Stimulated activated CD8-positive, alpha-beta memory T cell treated with anti-CD3 and anti-CD28 coated beads, Interleukin-7, amount 100 ng/mL, for 48 hours (primary cell): ENCODE measurements at places on chromosomes 11 and 22.

GRCh38 chr22:29002603-29003002, 59.0 kb downstream of the C22orf31 start:
- DNase-seq: no peak

DNA sequence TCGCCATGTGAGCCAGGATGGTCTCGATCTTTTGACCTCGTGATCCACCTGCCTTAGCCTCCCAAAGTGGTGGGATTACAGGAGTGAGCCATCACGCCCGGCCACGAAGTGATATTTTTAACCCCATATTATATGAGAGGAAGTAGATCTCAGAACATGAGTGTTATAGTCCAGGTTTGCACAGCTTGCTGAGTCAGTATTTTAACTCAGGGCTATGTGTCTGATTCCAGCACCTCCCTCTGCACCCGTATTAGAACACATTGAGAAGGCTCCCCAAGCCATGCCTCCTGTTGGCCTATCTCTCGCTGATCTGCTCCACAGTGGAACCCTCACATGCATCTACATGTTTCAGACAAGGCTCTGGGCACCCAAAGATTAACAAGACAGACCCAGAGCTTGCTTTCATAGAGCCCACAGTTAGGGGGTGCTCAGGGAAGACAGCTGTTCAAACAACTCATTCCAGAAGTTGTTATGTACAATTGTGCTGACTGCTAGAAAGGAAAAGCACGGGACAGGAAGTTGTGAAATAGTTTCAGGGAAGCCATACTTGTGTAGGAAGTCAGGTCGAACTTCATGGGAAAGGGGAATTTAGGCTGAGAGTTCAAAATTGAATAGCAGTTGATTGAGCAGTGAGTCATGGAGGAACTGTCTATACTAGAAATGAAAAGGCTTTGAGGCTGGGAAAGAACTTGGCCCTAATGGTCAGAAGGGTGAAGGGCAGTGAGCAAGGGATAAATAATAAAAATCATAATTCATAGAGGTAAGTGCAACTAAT, 49.3 kb upstream of the CLPB start:
- DNase-seq: no peak

DNA sequence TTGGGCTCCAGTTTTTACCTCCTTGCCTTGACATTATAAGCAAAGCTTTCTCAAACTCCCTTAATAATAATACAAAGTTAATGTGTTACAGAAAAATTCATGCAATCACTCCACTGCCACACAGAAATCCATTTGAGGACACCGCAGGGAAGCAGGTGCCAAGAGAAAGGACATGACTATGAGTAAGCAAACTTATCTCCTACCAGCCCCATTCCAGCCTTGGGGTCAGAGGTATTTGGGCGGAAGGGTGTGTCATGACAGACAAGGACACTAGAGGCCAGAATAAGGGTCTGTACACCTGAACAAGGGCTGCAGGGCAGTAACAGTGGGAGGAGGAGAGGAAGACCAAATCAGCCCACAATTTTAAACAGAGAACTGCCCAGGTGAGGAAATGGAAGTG, 5.9 kb downstream of the GNG3 start:
- DNase-seq: no peak

DNA sequence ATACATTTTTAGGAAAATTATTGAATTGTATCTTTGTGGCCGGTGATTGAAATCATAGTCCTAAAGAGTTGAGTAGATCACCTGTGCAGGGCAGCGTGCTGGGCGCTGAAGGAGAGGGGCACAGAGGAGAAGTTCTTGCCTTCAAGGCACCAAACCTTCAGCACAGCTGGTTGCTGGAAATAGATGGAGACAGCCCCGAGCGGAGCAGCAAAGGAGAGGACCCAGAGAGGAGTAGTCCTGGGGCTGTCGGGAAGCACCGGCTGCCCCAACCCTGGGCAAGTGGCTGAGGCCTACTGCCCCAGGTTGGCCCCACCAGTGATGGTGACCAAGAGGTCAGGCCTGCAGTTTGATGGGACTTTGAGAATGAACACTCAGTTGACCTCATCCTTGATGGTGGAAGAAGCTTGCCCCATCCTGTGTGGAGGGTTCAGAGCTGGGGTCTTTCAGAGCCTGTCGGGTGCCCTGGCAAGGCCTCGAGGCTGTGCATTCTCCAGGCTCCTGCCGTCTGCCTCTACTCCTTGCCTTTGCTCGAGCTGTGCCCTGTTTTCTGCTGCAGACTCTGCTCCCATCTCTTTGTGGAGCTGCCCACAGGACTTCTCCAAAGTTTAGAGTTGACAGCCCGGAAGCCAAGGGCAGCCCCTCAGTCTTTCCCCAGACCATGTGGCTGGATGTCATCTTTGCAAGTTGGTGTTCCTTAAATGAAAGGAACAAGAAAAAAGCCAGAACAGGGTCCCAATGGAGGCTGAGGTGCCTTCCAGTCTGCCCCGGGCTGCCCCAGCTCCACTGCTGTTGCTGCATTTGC, 285.1 kb downstream of the TBC1D22A start:
- DNase-seq: no peak

DNA sequence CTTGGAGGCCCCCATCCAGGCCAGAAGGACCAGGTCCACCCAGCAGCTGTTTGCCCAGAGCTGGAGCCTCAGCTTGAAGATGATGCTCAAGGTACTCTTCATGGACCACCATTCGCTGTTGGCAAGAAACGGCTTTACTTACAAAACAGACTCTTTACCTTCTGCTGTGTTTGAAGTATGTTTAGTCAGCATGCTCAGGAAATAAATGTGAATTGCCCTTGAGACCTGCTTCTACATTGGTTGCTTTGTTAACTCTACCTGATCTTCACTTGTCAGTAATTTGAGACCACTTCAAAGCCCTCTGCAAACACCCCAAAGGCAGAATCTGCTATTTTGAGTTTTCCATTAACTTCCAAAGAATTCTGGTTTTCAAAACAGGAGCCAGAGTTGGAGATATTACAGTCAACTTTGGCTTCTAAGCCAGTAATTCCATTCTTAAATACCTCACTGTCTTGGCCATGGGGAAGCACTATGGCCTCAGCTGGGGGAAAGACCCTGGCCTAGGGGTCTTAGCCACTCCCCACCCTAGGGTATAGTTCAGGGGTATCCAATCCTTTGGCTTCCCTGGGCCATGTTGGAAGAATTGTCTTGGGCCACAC, 2.7 kb downstream of the UQCR10 start:
- no peak for DNase-seq

GRCh38 chr11:86167499-86168164, 76.9 kb upstream of the EED start:
- no peak for DNase-seq

- no peak for DNase-seq
Measured at GRCh38 chr22:21703684-21704316, 31.8 kb downstream of the YPEL1 start.

- no peak for DNase-seq
Measured at GRCh38 chr11:109845437-109845836, 247.8 kb upstream of the ZC3H12C start.

GRCh38 chr11:110089617-110090282, 3.4 kb upstream of the ZC3H12C start:
- DNase-seq: no peak

DNA sequence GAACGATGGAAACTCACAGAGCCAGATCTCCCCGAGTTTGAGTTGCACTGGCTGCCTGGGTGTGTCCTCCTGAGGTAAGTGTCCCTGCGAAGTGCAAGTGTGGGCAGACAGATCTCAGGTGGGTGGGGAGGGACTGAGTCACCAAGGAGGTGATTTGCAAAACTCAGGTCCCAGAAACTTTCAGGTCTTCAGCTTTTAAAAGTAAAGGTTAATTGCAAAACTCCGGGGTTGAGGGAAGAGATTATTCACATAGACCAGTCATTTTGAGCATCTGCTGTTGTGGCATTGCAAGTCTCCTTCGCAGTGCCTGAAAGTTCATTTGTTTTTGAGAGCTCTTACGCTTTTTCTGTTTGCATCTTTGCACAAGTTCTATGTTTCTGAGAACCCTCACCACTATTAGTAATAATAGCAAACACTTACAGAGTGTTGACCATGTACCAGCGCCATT, 7.1 kb downstream of the CD44 start:
- no peak for DNase-seq

GRCh38 chr11:85044911-85045310, 582.2 kb downstream of the DLG2 start:
- DNase-seq: no peak
